ENCODE measurements at places on chromosomes 6 and 20.

DNA sequence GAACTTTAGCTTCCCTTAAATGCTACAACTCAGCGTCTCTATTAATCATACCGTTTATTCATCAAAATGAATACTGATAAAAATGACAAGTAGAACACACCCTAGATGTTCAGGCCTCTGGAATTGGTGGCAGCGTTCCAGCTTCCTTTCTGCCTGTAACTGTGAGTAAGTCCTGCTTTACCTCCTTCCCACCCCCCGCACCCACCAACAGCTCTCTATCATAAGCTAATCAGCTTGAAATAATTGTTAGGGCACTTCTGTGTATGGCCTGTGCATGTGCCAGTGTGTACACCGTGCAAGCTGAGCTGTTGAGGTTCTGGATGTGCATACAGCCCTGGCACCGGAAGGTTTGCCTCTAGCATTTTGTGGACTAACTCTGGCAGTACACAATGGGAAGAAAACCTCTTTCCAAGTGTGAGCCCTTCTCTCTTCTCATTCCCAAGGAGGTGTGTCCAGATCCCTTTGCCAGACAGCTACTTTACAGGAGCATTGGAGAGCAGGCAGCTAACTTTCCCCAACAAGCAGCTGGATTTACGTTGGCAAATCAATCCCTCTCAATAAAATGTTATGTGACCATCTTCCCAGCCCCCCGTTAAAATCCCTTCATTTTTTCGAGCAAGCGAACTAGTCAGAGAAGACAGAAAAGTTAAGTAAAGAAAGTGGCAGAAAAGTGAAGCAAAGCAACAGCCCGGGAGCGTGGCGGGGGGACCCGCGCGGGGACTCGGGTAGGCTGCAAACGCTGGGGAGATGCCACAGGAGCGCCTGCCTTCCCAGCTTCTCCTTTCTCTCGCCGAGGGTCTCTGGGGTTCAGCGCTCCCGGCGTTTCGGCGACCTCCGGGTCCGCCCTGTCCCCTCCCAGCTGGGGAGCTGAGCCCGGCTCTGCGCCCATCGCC lies 803 bp upstream of the ADGRG6 start:
- H3K4me3 ChIP-seq: peak overlapping the region; percentile 66
- peak; percentile 99 for DNase-seq
- no peaks in the 10 kb centered on the region for H3K27me3 ChIP-seq
- peak overlapping the region; percentile 98 for H3K27ac ChIP-seq

DNA sequence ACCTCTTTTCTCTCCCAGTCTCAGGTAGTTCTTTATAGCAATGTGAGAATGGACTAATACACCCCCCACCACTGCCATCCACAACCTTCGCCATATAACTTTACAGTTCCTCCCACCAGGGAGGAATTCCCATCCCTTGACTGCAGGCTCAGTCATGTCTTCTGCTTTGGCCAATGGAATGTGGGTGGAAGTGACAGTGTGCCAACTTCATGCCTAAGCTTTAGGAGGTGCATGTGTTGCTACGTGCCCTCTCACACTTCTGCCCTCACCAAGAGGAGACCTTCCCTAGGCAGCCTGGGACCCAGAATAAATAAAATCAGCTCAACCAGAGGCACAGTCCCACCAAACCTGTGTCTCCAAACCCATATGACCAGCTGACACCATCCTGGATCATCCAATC lies 33.0 kb upstream of the LRRN4 start:
- no peak overlapping the region for H3K27ac ChIP-seq
- no peak overlapping the region for H3K4me3 ChIP-seq
- H3K27me3 ChIP-seq: no peaks in the 10 kb centered on the region
- no peaks in the 10 kb centered on the region for H3K4me1 ChIP-seq

GRCh38 chr6:140095532-140095931 lies 721.1 kb upstream of the CITED2 start:
- no peak overlapping the region for H3K4me3 ChIP-seq
- no peak overlapping the region for H3K27ac ChIP-seq
- no peak for DNase-seq
- H3K36me3 ChIP-seq: no peaks in the 10 kb centered on the region
- H3K4me1 ChIP-seq: no peaks in the 10 kb centered on the region

DNA sequence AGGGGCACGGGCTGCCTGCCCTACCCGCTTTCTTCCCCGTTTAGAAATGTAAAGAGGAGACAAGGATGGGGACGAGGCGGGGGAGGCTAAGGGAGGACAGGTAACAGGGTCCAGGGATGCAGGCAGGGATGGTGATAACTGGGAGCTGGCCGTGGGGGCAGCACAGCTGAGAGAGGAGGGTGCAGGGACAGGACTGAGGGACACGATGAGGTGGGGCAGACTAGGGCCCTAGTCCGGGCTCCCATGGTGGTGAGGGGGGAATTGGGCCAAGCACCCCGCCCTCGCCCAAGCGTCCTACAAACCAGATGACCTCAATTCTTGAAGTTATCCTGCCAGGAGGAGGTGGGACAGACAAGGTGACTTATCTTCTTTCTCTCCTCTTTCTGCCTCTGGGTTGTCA lies 44.4 kb upstream of the MDFI start:
- no peaks in the 10 kb centered on the region for H3K27me3 ChIP-seq
- no peaks in the 10 kb centered on the region for H3K4me1 ChIP-seq
- no peak for DNase-seq
- H3K27ac ChIP-seq: no peak overlapping the region
- H3K36me3 ChIP-seq: no peaks in the 10 kb centered on the region
- no peak overlapping the region for H3K4me3 ChIP-seq

DNA sequence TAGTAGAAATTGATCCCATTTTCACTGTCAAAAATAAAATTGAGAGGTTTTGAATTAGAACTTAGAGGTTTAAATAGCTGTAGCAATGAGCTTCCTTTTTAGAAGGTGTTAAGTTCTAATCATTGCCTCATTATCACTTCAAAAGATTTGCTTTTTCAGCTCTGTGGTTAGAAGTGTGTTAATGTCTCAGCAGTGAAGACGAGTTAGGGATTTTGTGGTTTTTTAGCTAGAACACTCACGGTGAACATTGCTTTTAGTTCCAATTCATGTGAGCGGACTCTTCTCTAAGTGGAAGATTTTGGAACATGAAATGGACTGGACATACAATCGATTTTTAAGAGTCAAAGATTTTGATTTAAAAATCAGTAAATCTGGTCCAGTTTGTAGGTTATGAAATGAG lies 12.7 kb upstream of the IFNGR1 start:
- no peaks in the 10 kb centered on the region for H3K36me3 ChIP-seq
- no peaks in the 10 kb centered on the region for H3K27me3 ChIP-seq
- DNase-seq: no peak
- H3K4me3 ChIP-seq: no peak overlapping the region
- H3K27ac ChIP-seq: no peak overlapping the region

GRCh38 chr6:166277892-166278578 lies 30.2 kb downstream of the PRR18 start:
- no peaks in the 10 kb centered on the region for H3K27me3 ChIP-seq
- H3K27ac ChIP-seq: no peak overlapping the region
- H3K36me3 ChIP-seq: no peaks in the 10 kb centered on the region

GRCh38 chr6:113414511-113414910 lies 442.6 kb upstream of the MARCKS start:
- H3K4me1 ChIP-seq: peaks cover 23% of the 10 kb centered on the region
- no peak overlapping the region for H3K27ac ChIP-seq
- H3K4me3 ChIP-seq: no peak overlapping the region
- H3K27me3 ChIP-seq: no peaks in the 10 kb centered on the region

GRCh38 chr6:150668900-150669302 lies 69.2 kb downstream of the PLEKHG1 start:
- no peak overlapping the region for H3K4me3 ChIP-seq
- no peak overlapping the region for H3K27ac ChIP-seq
- DNase-seq: no peak
- H3K27me3 ChIP-seq: no peaks in the 10 kb centered on the region
- H3K36me3 ChIP-seq: no peaks in the 10 kb centered on the region

DNA sequence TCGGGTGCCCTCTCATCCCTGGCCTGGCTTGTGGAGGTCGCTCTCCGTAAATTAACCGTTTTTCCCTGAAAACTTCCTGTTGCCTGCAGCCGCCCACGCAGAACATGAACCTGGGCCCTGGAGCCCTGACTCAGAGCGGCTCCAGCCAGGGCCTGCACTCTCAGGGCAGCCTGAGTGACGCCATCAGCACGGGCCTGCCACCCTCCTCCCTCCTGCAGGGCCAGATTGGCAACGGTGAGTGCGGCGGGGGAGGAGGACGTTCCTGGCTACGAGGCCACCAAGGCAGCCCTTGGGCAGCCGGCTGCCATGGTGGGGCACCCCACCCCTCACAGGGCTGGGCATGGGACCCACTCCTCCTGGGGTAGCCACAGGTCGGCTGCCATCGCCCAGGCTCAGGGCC lies 17.8 kb downstream of the SS18L1 start:
- H3K4me1 ChIP-seq: peaks cover 28% of the 10 kb centered on the region
- H3K4me3 ChIP-seq: no peak overlapping the region
- peaks cover 54% of the 10 kb centered on the region for H3K36me3 ChIP-seq
- peak; percentile 97 for DNase-seq
- peak overlapping the region; percentile 77 for H3K27ac ChIP-seq
- H3K27me3 ChIP-seq: no peaks in the 10 kb centered on the region

DNA sequence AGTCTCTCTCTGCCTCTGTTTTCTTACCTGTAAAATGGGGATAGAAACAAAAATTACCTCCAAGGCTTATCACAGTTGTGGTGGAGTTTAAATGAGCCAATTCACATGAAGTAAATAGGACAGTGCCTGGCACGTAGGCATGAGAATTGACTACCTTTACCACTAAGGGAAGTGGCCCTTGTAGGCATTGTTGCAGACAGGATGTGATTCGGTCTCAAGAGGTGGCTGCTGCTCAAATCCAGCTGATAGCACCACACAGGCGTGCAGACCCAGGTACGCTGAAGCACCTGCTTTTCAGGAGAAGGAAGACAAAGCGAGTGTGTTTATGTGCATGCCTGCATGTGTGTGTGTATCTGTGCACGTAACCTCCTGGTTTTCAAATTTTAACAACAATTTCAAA lies 108.6 kb downstream of the EYA2 start:
- H3K4me1 ChIP-seq: no peaks in the 10 kb centered on the region
- no peaks in the 10 kb centered on the region for H3K27me3 ChIP-seq
- H3K36me3 ChIP-seq: no peaks in the 10 kb centered on the region

DNA sequence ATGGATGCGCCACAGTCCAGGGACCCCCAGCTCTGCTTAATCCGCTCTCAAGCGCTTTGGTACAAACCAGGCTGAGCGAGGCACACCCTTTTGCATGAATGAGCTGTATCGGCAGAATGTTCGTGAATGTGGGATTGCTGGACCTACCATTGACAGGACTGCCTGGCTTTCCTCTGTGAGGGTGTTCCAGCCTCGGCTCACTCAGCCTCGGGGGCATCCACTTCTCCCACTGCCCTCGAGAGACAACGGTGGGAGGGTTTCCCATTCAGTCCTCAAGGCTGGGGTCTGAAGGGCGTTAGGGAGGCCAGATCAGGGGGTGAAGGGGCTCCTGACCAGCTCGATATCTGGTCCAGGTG lies 17.4 kb downstream of the MDFI start:
- peaks cover 7% of the 10 kb centered on the region for H3K4me1 ChIP-seq
- peak overlapping the region; percentile 27 for H3K27ac ChIP-seq
- no peak for DNase-seq
- no peak overlapping the region for H3K4me3 ChIP-seq
- peaks cover 22% of the 10 kb centered on the region for H3K36me3 ChIP-seq
- no peaks in the 10 kb centered on the region for H3K27me3 ChIP-seq

GRCh38 chr6:127436578-127437110 lies 22.5 kb downstream of the KIAA0408 start:
- H3K27me3 ChIP-seq: no peaks in the 10 kb centered on the region
- no peak overlapping the region for H3K4me3 ChIP-seq
- no peak overlapping the region for H3K27ac ChIP-seq
- no peaks in the 10 kb centered on the region for H3K4me1 ChIP-seq
- H3K36me3 ChIP-seq: no peaks in the 10 kb centered on the region

DNA sequence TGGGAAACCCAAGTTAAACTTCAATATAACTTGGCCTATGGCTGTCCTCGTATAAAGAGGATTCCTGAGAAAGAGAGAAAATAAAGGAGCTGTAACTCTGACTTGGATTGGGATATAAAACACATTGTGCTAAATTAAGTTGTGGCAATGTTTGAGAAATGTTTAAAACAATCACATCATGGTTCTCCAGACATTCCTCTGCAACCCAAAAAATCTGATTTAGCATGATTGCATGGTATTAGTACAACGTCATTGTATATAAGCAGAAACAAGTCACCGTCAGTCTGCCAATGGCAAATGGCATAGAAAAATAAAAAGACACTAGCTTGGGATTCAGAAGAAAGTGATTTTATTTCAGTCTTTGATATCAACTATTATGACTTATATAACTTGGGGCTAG lies 140.2 kb upstream of the FAM83B start:
- H3K4me1 ChIP-seq: no peaks in the 10 kb centered on the region
- H3K27me3 ChIP-seq: no peaks in the 10 kb centered on the region
- H3K4me3 ChIP-seq: no peak overlapping the region
- no peak overlapping the region for H3K27ac ChIP-seq
- no peaks in the 10 kb centered on the region for H3K36me3 ChIP-seq

- H3K27me3 ChIP-seq: peaks cover 3% of the 10 kb centered on the region
- H3K36me3 ChIP-seq: no peaks in the 10 kb centered on the region
- H3K27ac ChIP-seq: no peak overlapping the region
- no peak for DNase-seq
Observed at GRCh38 chr6:109521080-109521479, 38.1 kb upstream of the ZBTB24 start.

DNA sequence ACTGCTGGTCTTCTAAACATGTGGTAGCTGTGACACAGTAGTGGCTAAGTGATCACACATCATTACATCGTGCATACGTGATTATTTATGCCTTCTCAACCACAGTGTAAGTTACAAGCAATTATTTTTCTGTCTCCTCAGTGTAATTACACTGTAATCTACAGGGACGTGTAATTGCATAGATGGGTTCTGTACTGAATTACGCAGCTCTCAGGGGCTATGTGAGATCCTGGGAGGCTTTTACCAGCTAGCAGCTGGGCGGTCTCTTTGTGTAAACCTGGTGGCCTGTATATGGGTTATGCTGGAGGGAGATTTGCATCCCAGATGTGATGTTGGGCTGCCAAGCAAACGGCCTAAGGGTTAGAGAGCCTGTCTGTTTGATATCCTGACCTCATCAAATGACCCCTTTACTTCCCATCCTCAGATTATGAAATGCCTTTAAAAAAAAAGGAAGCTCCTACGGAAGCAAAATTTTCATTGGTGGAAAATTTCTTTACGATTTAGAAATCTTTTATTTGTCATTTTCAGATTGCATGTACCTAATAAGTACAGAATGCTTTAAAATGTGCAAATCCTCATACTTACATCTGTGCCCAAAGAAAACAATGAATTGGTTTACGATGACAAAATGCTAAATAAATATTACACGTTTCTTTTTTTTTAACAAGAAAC lies 402.8 kb upstream of the JAG1 start:
- H3K4me3 ChIP-seq: no peak overlapping the region
- no peaks in the 10 kb centered on the region for H3K27me3 ChIP-seq
- DNase-seq: no peak
- H3K27ac ChIP-seq: no peak overlapping the region
- no peaks in the 10 kb centered on the region for H3K36me3 ChIP-seq

GRCh38 chr6:15325540-15325955 lies 79.7 kb downstream of the JARID2 start:
- no peak overlapping the region for H3K4me3 ChIP-seq
- H3K27me3 ChIP-seq: no peaks in the 10 kb centered on the region
- H3K36me3 ChIP-seq: no peaks in the 10 kb centered on the region
- no peak overlapping the region for H3K27ac ChIP-seq
- peaks cover 41% of the 10 kb centered on the region for H3K4me1 ChIP-seq
